MV-4-11 (cell line): ENCODE measurements at places on chromosomes 1 and 21.
A peak's percentile ranks its signal among the peaks of the same experiment; 100 is the strongest.

DNA sequence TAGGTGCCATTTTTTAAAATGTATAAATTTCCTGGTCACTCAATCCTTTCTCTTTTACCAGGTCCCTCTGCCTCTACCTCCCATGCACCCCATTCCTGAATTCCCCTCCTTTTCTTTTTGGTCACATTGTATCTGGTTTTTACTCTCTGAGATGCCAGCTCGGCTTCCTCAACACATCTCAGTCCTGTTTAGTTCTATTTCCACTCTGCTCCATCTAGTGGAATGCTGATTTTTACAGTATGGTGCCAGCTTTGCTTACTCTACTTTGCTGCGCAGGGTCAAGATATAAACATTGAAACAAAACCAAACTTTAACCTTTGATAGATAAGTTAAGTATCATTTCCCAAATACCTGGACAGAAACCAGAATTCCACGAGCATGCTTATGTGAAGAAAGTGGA is 96.0 kb downstream of the ESRRG start:
- no peak for DNase-seq

DNA sequence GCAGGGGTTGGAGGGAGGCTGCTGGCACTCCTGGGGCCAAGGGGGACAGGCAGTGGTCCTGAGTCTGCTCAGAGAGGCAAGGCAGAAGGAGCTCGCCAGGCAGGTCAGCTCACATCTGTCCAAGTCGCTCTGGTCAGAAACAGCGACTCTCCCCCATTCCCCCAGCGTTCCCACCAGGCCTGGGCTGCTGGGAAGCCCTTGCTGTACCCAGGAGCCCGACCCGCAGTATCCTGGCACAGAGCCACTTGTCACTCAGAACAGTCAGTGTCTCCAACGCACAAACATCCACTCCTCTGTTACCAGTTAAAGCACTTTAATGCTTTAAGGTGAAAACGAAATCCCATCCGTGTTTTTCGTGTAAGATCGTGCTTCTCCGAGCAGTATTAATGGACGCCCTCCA is 16.6 kb upstream of the CCDC27 start:
- no peak for DNase-seq

GRCh38 chr1:81174811-81175476 is 625.8 kb upstream of the ADGRL2 start:
- DNase-seq: no peak

- no peak for DNase-seq
Measured at GRCh38 chr1:18333220-18333619, 147.5 kb upstream of the KLHDC7A start.

DNA sequence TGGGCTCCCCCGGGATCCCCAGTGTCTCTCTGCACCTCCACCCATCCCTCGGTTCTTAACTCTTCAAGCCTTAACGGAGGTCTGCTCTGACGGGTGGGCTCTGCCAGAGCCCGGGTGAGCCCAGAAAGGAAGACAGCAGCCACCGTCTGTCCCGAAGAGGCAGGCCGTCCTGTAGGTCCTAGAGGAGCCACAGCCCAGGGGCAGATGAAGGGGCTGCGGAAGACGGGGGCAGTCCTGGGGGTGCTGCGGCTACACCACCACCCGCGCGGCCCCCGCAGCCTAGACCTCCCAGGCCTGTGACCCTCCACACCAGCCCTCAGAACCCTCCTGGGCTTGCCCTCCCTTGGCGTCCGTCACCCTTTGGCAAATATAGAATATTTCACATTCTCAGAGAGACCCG is 71.0 kb downstream of the UMODL1 start:
- no peak for DNase-seq

DNA sequence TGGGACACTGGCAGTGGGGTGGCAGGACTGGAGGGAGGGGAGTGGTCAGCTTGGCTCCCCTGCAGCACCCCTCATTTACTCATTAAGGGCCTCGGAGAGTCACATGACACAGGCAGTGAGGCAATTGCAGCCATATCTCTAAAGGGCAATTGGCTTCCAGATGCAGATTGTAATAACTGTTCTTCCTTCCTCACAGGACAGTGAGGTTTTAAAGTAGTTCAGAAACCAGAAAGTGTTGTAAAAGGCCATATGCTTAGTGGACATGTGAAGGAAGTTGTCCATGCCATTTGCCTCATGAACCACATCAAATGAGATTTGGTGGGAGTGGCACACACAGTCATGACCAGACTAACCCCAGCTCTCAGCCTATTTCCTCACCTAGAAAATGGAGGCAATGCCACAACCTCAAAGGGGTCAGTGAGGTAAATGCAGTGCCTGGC is 11.1 kb downstream of the MTX1 start:
- peak; percentile 84 for DNase-seq
